ENCODE measurements at places on chromosomes 1 and 21.
A peak's percentile ranks its signal among the peaks of the same experiment; 100 is the strongest.

DNA sequence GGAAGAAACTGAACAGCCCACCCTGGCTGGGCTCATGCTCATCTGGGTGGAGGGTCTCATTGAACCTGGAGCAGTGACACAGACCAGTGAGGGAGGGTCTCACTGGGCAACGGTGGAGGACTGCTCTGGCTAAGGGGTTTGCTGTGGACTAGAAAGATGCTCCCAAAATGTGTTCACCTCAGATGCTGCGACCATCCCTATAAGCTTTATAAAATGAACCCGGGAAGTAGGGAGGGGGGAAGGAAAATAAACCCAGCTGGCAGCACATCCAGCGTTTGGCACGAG, 34.5 kb upstream of the LBR start:
- ATAC-seq, result no peak

DNA sequence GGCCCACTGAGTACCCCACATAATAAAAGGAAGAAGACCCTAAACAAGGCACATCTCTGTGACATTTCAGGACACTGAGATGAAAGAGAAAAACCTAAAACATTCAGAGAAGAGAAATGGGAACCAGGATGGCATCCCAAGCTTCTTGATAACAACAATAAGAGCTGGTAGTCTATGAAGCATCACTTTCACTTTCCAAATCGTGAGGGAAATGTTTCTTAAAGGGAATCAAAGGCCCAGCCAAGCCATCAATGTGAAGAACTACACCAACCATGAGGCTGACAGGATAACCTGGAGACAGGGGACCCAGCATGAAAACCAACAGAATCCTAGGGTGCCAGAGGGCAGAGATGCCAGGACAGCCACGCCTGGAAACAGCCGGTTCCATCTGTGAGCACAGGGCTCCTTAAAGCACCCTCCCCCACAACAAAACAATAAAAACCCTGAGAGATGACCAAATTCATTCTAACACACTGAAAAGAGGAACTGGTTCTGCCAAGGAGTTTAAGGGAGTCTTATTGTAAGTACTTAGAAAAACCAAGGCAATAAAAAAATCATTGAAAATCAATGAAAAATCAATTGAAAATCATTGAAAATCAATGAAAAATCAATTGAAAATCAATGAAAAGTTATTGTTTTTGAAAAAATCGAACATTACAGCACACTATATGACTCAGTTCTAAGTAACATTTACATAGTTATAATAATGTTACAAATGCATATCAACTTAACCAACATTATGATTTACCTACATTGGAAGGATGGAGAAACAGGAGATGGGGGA, 141.5 kb upstream of the ERG start:
- ATAC-seq, result no peak

DNA sequence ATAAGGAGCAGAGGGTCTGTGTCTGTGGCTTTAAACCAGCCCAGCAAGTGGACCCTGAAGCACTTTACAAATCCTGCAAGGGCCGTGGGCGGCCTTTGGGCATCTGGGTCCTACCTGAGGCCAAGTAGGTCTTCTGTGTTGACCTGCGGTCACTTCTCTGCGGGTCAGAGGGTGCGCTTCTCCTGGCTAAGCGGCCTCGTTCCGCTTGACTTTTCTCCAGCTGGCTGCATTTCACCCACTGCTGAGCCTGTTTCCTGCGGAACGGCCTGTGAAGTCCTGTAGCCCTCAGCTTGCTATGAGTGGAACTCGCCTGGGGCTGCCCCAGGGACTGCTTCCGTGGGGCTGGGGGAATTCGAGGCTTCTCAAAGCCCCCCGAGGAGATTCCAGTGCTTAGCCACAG, 43.3 kb downstream of the SLC37A1 start:
- ATAC-seq, result no peak

GRCh38 chr1:3803905-3804626, 7.8 kb upstream of the LRRC47 start:
- no peak for ATAC-seq

- no peak for ATAC-seq
Measured at GRCh38 chr1:17930635-17931034, 175.5 kb downstream of the ACTL8 start.

DNA sequence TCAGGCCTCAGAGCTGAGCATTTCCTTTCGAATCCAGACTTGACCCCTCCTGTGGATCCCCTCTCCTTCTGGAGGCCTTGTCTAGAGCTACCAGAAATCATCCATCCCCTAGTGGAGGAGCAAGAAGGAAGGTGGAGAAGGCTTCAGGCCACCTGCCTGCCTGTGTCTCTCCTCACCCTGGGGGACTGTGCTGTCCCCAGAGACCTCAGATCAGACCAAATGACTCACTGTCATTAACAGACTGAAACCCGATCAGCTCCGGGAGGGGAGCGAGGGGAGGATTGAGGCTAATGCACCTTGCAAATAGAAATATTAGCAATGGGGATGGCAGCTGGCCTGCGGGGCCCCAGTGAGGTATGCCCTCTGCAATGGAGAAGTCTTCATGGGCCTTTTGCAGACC, 2.1 kb downstream of the MYBPH start:
- no peak for ATAC-seq

GRCh38 chr1:200893411-200893901, 1.2 kb upstream of the INAVA start:
- no peak for ATAC-seq

DNA sequence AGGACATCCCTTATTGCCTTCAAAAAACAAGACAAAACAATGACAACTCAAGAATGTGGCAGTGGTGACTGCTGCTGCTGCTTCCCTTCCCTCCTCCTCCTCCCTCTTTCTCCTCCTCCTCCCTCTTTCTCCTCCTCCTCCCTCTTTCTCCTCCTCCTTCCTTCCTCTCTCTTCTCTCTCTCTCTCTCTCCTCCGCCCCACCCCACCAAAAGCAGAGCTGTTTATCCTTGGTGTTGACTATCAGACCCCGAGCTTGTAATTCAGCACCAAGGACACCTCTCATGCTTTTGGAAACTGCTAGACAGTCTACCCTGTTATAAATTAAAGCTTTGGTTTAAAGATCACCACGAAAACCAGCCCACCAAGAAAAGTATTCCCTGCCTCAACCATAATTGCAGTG, 72.4 kb upstream of the IFNAR2 start:
- ATAC-seq, result no peak

GRCh38 chr1:111747282-111747734, 8.1 kb upstream of the INKA2 start:
- ATAC-seq, result peak; percentile 97
